Psoas muscle (tissue), 8 donors: ENCODE measurements at places on chromosomes 5 and 9. TPM values are rescaled to one million over a fixed set of nuclear protein-coding genes. Genes with fewer than 3 reads are reported as not detected.

The PRSS3 gene
- total RNA-seq = not detected

The MCC gene
- total RNA-seq = 7.1 TPM

The C5orf34 gene
- 0.74 TPM for total RNA-seq

The SLC23A1 gene
- total RNA-seq = not detected

The CKS2 gene
- 12.0 TPM for total RNA-seq

DNA sequence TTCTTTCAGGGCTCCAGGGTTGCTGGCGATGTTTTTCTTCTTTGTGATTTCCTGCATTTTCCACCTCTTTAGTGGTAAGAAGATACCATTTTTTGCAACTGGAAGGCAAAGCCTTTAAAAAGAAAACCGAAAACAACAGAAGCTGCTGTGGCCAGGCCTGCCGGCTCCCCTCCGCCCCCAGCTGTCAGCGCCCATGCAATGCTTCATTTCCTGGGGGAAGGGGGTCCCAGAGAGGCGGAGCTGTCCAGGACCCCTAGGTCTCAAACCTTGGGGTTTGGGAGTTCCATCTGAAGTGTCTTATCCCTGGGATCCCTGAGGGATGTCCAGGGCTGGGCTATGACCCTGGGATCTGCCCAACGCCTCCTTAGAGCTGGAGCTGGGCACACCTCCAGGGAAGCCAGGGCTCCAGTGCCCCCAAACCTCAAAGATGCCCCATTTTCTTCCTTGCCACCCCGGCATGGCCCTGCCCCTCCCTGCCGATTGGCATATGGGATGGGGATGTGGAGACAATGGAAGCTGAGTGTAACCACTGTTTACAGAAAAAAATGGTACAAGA, 257.2 kb upstream of the MVB12B start:
- DNase-seq = no peak
- H3K4me3 ChIP-seq = no peak overlapping the region

GRCh38 chr9:110928599-110928998, 109.7 kb downstream of the LPAR1 start:
- no peaks in the 10 kb centered on the region for H3K36me3 ChIP-seq
- no peaks in the 10 kb centered on the region for H3K4me1 ChIP-seq
- H3K4me3 ChIP-seq = no peak overlapping the region
- H3K27me3 ChIP-seq = no peaks in the 10 kb centered on the region
- no peak overlapping the region for H3K27ac ChIP-seq

DNA sequence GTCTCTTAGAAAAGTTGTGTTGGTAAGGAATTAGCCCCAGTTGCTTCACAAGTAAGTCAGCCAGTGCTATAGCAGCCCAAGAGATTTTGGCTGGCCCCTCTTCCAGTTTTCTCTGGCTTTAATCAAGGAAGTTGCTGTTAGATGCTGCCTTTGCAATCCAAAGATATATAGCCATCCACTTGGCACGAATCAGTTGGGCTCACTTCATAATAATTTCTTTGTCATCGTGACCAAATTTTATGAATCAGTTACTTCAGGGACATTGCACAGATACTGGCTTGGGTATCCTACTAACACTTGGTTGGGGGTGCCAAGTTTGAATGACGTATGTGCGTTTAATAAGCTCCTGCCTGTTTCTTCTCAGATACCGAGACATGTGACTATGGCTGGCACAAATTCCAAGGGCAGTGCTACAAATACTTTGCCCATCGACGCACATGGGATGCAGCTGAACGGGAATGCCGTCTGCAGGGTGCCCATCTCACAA, 81.5 kb downstream of the VCAN start:
- no peaks in the 10 kb centered on the region for H3K27me3 ChIP-seq
- H3K4me3 ChIP-seq = no peak overlapping the region

DNA sequence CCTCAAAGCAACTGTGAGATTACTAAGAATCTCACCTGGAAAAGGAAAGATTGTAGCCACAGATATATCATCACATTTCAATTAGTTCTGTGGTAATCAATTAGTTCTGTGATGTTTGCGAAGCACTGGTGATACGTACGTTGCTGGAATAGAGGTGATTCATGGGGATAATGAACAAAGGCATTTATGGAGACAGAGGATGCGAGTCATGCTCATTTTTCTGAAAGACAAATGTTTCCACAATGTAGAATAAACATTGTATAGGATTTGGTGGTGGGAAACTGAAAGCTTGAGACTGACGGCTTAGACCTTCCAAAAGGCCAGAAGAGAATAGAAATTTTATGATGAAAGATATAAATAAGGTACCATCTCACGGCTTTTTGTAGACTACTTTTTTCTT, 507.3 kb upstream of the TYRP1 start:
- H3K4me1 ChIP-seq = no peaks in the 10 kb centered on the region
- H3K27me3 ChIP-seq = no peaks in the 10 kb centered on the region
- H3K36me3 ChIP-seq = no peaks in the 10 kb centered on the region

DNA sequence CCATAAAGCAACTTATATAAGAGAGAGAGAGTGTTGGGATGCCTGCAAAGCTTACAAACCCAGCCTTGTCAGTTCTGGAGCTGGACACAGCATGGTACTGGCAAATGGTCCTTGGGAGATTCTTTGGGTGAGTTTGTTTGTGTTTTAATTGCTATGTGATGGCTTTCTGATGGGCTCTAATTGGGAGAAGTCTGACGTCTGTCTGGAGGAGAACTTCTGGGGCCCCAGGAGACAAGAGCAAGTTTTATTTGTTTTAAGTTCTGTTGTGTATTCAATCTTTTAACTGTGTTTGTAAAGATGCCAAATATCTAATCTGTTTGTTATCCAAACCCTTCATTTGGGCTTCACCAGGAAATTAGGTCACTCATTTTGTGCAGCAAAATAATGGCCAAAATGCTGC, 50.3 kb upstream of the AFAP1L1 start:
- H3K36me3 ChIP-seq = no peaks in the 10 kb centered on the region
- H3K4me1 ChIP-seq = peaks cover 5% of the 10 kb centered on the region
- H3K27ac ChIP-seq = no peak overlapping the region

GRCh38 chr5:78387468-78388153, 27.2 kb downstream of the SCAMP1 start:
- no peak overlapping the region for H3K4me3 ChIP-seq
- H3K36me3 ChIP-seq = no peaks in the 10 kb centered on the region
- peaks cover 6% of the 10 kb centered on the region for H3K4me1 ChIP-seq
- H3K27ac ChIP-seq = no peak overlapping the region
- DNase-seq = no peak
- H3K27me3 ChIP-seq = no peaks in the 10 kb centered on the region

DNA sequence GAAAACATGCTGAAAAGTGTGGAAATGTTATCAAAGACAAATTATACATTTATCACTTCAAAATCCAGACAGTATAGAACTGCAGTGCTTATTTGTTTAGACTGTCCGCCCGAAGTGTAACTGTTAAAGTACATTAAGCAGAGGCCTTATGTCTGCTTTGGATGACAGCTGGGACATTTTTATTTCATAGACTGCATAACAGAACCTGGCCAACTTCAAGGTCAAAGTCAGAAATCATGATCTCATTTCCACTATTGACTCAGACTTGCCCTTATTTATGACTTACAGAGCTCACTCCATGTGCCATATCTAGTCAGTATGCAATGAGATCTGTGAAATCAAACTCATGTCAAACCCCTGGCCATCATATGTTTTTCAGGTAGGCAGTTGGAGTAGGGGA, 87.7 kb downstream of the RAB3C start:
- H3K27ac ChIP-seq = no peak overlapping the region
- no peaks in the 10 kb centered on the region for H3K4me1 ChIP-seq

GRCh38 chr5:111229871-111230810, 6.0 kb downstream of the CAMK4 start:
- no peaks in the 10 kb centered on the region for H3K36me3 ChIP-seq
- no peaks in the 10 kb centered on the region for H3K4me1 ChIP-seq
- no peak for DNase-seq
- H3K4me3 ChIP-seq = no peak overlapping the region
- no peak overlapping the region for H3K27ac ChIP-seq
- H3K27me3 ChIP-seq = no peaks in the 10 kb centered on the region

GRCh38 chr5:13660072-13660471, 284.4 kb downstream of the DNAH5 start:
- DNase-seq = no peak
- H3K36me3 ChIP-seq = no peaks in the 10 kb centered on the region
- no peaks in the 10 kb centered on the region for H3K27me3 ChIP-seq
- no peak overlapping the region for H3K27ac ChIP-seq
- no peak overlapping the region for H3K4me3 ChIP-seq
- no peaks in the 10 kb centered on the region for H3K4me1 ChIP-seq

- no peak overlapping the region for H3K27ac ChIP-seq
- no peaks in the 10 kb centered on the region for H3K36me3 ChIP-seq
- H3K27me3 ChIP-seq = no peaks in the 10 kb centered on the region
These were observed 162.1 kb downstream of the CCDC192 start for GRCh38 chr5:127865273-127865672.

GRCh38 chr9:33189331-33189791, 22.2 kb upstream of the B4GALT1 start:
- no peak for DNase-seq
- H3K4me1 ChIP-seq = peaks cover 24% of the 10 kb centered on the region
- no peaks in the 10 kb centered on the region for H3K27me3 ChIP-seq
- H3K27ac ChIP-seq = no peak overlapping the region

DNA sequence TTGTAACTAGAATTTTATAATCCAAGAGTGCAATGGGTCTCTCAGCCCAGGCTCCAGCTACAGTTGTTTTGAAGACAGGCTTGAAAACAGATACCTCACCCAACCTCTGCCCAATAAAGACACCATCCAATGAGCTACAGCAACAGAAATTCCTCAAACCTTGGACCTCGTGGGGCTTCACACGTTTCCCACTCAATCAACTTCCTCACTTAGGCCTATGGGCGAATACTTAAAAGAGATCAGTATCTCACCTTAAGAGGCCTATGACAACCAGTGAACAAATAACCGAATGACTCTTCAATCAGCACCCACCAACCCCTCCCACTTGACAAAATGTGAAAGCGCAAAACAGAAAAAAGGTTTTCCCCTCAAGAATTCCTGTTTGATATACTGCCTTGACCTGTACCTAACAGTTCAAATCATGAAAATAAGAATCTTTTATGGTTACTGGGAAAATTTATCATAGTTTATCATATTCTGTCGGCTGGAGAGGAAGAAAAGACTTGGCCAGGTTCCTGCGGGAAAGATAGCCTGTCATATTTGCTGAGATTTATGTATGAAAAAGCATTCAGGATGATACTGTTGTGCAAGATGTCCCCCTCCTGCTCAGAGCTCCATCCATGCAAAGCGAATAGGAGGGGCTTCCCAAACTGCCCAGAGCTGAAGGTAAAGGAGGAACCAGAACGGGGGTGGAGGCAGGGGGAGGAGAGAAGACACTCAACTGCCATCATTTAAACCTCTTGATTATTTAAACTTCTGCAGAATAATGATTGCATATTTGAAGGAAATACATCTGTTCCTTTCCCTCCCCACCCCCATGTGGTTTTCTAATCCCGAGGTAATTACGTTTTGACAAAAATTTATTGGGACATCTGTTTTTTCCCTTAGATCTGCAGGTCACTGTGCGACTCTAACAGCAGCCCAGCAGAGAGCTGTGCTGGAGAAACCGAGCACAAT, 256.3 kb downstream of the NFIB start:
- no peak for DNase-seq
- peaks cover 9% of the 10 kb centered on the region for H3K4me1 ChIP-seq
- no peaks in the 10 kb centered on the region for H3K36me3 ChIP-seq
- H3K4me3 ChIP-seq = no peak overlapping the region
